Heart left ventricle (tissue), 16 donors: ENCODE measurements at places on chromosomes 16 and 17.
A peak's percentile ranks its signal among the peaks of the same experiment; 100 is the strongest.

DNA sequence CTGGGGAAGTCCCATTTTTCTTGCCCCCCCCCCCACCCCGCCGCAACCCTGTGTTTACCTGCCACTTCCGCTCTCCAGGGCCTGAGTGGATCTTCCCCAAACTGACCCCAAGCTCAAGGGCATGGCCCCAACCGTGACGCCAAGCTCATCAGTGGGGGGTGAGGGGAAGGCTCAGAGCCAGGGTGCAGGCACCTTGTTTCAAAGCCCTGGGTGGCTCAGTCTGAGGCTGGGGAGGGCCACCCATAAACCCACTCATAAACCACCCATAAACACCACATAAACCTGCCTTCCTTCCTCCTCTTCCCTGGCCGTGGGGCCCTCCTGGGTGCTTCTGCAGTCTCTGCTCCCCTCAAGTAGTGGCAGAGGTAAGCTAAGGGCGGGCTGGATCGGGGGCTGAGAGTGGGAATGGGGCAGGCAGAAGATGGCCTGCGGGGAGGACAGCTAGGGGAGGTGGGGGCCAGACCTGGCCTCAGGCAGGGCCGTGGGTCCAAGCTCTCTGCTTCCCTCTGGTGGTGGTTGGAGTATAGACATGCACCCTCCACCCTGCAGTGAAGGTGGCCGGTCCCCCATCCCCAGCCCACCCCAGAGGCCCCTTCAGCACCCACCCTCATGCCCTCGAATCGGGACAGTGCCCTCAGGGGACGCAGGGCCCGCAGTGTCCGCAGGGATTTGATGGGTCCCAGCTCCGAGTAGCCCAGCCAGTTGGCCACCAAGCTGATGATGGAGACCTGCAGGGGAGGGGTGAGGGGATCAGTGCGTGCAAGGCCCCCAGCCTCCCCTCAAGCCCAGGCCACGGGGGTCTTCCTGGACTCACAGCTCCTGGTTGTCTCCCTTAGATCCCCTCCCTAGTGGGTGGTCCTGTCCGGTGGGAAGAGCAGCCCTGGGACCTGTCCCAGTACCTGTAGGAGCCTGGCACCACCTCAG is 14.6 kb upstream of the CD79B start:
- DNase-seq, result no peak

- peak; percentile 85 for DNase-seq
These were observed 3.5 kb upstream of the NHERF1 start for GRCh38 chr17:74744714-74745547.

DNA sequence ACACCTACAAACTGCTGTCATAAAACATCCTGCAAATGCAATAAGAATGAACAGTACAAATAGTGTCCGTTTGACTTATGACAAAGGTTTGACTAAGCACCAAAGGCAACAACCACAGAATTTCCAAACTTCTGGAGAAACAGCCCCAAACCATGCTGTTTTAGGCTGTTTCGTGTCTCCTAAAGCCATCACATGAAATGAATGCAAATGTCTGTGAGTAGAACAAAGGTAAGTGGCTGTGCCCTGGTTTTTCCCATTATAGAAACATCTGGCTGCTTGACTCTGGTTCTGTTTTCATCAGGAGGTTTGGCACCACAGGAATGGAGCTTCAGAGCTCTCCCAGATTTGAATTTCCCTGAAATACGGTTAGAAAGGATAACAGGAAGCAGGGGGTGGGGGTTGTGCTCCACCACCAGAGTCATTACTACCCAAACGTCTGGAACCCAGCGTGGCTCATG is 4.6 kb upstream of the EMP2 start:
- no peak for DNase-seq

DNA sequence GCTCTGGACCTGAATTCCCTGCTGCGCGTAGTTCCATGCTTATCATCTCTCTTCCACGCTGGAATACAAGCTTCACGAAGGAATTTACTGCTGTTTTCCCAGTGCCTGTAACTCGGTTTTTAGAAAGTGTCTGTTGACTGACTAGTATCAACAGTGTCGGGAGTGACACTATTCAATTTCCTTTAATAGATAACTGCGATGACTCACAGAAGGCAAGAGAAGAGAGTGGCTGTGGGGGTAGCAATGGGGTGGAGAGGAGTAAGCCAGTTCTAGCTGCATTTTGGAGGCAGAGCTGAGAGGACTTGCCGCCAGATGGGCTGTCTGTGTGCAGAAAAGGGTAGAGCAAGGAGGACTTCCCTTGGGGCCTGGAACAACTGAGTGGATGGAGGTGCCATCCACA is 25.2 kb downstream of the B4GALNT2 start:
- no peak for DNase-seq

GRCh38 chr17:19316761-19317358 is 45.7 kb downstream of the B9D1 start:
- DNase-seq, result no peak

DNA sequence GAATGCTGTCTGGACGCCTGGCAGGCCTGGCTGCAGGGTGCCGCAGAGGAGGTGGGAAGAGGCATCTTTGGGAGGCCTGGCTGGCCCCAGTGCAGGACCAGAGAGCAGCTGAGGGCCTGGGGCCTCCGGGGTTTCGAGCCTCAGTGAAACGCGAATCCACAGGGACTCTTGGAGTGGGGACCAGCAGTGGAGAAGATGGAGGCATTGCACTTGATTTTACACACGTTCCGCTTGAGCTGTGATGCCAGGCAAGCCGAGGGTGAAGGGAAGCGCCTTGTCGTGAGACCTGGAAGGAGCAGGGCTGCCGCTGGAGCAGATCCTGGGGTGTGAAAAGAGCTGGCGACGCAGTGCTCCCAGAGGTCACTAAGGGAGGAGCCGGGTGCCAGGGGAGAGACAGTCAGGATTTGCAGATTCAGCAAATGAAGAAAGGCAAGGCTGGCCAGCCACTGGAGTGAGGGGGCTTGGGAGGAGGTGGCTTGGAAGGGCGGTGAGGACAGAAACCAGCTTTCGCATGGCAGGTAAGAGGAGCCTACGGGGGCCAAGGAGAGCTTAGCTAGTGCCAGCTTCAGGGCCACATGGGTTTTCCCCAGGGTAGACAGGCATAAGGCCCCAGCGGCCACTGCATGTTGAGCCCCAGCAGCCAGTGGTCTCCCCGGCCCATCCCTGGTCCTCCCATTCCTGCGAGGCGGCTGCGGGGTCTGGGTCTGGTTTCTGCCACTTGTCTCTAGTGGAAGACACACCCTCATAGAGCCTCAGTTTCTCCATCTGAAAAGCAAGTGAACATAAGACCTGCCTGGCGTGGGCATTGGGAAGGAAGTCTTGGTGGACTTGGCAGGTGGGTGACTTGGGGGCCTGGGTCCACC is 175.2 kb upstream of the CHMP6 start:
- DNase-seq, result no peak

DNA sequence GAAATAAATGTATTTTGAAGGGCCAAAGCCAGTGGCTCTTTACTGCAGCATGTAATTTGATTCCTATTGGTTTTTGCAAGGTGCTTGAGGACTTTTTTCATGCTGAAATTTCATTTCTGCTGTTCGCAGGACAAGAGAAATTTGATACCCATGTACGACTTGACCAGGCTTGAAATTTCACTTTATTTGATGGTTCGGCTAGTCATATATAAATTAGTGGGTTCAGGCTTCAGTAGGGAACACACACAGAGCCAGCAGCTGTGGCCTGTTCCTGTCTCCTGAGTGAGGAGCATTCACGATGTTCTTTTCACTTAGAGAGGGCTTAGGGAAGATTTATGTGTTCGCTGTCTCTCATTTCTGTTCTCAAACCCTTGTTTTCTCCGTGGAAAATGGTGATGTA is 258.4 kb upstream of the CACNG5 start:
- DNase-seq, result no peak

DNA sequence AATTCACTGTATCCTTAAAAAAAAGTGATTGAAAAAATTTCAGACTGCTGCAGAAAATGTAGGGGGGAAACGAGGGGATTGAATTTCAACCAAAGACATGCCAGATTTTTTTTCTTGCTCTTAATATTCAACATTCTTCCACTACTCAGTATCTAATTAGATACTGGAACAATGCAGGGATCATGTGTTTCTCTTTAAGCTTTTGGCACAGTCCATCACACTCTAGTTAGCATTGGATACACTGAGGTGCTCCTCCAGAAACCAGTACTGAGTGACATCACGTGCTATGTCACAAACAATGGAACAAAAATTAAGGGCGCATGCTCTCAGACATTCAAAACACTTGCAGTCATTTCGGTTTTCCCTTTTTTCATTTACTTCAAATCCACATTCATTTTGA is 298.6 kb upstream of the PSMD7 start:
- no peak for DNase-seq
